Stimulated activated CD4-positive, alpha-beta T cell treated with anti-CD3 and anti-CD28 coated beads, Interleukin-4, amount 100 ng/mL, for 1 hour (primary cell): ENCODE measurements at places on chromosomes 16 and 17.

DNA sequence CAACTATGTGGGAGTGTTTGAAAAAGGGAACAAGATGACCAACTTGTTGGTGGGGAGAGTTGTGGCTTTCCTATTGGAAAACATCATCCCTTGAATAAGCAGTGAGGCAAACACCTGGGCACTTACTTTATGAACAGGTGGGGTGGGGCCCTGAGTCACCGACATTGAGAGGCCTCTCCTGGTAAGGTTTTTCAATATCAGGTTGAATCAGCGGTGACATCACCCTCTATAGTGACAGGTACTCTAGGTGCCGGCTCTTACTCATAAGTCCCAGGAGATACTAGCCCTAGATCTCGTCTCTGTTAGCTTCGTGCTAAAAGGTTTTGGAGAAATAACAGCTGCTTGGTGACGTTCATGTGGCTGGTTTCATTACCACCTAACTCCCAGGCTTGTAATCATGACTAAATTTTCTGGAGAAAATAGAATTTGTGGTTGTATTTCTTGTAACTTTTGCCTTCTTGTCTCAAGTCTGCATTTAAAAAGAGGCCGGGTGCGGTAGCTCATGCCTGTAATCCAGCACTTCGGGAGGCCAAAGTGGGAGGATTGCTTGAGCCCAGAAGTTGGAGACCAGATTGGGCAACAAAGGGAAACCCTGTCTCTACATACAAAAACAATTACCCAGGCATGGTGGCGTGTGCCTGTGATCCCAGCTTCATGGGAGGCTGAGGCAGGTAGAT lies 19.3 kb downstream of the CDH1 start:
- peak; percentile 65 for DNase-seq

- no peak for DNase-seq
Observed at GRCh38 chr17:73394512-73395450, 83.0 kb upstream of the CDC42EP4 start.

GRCh38 chr17:6507535-6507934 lies 48.8 kb downstream of the PITPNM3 start:
- DNase-seq: no peak

DNA sequence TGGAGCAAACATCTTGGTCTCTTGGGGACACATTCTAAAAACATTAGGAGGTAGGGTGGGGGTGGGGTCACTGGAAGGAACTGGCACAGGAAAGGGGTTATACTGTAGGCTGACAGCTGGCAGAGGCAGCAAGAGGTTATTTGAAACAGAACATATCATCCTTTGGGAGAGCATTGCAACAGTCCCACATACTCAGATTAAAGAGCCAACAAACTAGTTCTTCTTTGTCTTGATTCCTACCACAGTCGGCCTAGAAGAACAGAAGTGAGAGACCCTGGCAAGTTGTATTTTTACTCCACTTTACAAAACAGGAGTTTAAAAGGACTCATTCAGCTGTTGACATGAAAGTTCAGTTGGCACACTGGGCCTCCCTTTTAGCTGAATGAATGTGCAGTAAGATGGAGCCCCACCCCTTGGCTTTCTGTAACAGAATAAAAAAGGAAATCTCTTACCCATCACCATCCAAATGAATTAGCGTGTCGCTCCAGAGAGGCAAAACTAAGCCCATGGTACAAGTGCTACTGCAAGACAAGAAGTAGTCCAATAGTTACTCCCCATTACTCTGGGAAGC lies 54.6 kb upstream of the CORO6 start:
- no peak for DNase-seq

GRCh38 chr17:83077411-83077810 lies 2.0 kb upstream of the METRNL start:
- DNase-seq: no peak

GRCh38 chr17:72008236-72008876 lies 112.5 kb upstream of the SOX9 start:
- DNase-seq: no peak

DNA sequence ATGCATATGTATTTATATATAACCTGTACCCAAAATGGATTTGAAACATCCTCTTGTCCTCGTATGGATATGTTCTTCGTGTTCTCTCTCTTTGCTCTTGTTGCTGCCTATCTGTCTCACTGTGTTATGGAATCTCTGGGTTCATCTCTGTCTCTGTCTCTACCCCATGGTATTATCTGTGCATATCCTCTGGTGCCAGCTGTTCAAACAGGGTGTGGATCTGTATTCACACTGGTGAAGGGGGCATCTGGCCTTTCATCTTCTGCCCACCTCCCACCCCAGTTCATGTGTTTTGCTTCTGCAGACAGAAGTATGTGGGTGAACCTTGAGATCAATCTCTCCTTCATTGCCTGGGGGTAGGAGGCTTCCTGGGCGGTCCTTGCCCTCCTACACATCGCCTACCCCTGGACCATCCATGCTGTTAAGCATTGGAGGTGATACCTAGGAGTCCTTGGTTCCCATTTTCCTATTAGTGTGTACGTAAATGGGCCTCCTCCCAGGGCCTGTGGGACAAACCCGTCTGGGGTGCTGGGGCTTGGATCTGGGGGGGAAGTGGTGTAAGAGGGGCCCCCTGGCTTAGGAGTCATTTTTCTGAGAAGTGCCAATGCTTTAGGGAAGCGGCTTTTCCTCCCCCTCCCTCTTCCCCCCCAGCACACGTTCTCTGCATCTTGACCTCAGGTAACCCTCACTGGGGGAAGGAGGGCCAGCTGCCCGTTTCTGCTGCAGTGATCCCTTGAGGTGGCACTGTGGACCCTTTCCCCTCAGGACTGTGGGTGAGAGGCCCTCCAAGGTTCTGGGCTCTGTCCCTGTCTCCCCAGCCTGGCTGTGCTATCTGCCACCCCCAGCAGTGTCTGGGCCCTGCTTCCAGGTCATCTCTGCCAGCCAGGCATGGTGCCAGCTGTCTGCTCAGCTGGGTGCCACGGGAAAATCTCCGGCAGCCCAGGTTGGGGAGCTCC lies 21.1 kb downstream of the RARA start:
- no peak for DNase-seq

- DNase-seq: no peak
Observed at GRCh38 chr17:73481676-73482075, 162.6 kb downstream of the SDK2 start.

GRCh38 chr17:28718333-28719020 lies 809 bp upstream of the RAB34 start:
- DNase-seq: no peak

GRCh38 chr17:27422601-27423000 lies 33.6 kb upstream of the KSR1 start:
- DNase-seq: no peak

DNA sequence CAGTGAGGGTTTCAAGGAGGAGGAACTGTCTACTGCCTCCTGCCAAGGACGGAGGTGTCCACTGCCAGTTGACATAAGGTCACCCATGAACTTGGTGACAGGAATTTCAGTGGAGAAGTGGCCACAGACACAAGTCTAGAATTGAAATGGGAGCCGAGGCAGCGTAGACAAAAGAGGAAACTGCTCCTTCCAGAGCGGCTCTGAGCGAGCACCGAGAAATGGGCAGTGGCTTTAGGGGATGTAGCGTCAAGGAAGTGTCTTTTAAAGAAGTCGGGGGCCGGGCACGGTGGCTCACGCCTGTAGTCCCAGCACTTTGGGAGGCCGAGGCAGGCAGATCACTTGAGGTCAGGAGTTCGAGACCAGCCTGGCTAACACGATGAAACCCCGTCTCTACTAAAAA lies 3.1 kb upstream of the SERPINF1 start:
- no peak for DNase-seq

DNA sequence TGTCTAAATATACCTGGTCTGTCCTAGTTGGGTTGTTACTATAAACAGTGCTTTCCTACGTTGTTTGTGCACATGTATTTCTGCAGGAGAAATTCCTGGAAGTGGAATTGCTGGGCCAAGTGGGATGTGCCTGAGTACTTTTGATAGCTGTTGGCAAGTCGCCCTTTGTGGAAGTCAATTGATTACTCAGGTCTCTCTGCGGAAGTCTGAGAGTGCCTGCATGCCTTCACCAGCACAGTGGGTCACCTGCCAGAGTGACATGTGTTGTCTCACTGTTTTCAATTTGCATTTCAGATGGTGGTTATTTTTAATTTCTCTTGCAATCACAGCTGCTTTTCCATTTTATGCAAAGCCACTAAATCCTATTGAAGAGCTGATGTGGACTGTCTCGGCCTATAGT lies 2.3 kb upstream of the MVD start:
- no peak for DNase-seq

GRCh38 chr17:19002805-19003542 lies 1.6 kb downstream of the FAM83G start:
- no peak for DNase-seq

DNA sequence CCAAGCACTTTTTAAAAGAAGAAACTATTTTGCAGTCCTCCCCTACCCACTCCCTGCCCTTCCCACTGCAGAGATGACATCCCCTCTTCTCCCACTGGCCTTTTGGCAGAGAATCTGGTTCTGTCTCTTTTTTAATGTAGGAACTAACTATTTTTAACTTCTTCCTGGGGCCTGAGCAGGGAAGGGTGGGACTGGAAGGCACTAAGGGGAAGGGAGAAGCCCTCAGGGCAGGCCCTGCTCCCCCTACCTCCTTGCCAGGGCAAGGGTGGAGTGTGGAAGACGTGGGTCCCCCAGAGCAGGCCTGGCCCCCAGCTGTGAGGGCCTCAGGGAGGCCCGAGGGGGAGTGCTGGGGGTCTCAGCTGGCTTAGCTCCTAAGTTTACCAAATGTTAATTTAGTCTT lies 19.5 kb downstream of the UNC13D start:
- no peak for DNase-seq

GRCh38 chr17:5050278-5050677 lies 15.1 kb upstream of the SLC52A1 start:
- DNase-seq: no peak

DNA sequence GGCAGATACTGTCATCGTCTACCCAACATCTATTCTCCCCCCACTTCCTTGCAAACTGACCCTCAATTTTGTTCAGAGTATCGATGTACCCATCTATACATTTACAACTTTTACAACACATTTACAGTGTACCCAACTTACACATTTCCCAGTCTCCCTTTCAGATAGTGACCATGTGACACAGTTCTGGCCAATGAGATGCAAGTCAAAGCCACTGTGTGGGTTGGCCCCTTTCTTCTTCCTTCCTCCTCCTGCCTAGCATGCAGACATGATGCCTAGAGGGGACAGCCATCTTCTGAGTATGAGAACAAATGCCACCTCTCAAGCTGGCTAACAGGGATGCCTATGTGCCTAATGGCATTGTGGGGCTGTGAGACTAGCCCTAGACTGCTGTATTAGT lies 11.3 kb upstream of the NFAT5 start:
- DNase-seq: no peak

DNA sequence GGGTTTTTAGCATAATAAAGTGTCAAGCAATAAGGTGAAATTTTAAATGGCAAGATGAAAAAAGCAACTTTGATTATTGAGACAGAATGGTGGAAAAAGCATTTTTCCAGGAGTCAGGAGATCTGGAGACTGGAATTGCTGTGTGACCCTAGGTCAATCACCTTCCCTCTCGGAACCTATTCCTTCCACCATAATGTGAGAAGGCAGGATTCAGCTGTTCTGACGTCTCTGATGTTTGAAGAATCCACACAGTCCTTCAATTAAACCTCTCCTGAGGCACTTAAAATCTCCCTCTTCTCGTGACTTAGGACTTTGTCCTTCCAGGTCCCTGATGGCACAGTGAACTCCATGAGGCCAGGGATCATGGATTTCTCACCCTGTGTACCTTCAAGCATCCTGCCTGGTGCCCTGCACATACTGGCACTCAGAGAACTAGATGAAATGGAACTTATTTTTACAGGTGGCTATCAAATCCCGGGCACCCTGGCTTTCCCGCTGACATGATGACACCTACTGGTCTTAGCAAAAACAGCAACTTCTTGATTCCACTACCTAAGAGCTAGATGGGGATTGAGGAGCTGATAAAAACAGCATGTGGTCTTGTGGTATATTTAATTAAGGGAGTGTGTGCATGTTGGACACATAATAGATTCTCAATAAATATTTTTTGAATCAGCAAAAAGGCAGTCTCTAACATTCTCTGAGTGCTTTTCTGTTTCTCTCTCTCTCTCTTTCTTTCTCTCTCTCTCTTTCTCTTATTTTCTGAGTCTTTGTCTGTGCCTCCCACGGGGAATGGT lies 2.3 kb upstream of the CCDC182 start:
- DNase-seq: peak; percentile 9

DNA sequence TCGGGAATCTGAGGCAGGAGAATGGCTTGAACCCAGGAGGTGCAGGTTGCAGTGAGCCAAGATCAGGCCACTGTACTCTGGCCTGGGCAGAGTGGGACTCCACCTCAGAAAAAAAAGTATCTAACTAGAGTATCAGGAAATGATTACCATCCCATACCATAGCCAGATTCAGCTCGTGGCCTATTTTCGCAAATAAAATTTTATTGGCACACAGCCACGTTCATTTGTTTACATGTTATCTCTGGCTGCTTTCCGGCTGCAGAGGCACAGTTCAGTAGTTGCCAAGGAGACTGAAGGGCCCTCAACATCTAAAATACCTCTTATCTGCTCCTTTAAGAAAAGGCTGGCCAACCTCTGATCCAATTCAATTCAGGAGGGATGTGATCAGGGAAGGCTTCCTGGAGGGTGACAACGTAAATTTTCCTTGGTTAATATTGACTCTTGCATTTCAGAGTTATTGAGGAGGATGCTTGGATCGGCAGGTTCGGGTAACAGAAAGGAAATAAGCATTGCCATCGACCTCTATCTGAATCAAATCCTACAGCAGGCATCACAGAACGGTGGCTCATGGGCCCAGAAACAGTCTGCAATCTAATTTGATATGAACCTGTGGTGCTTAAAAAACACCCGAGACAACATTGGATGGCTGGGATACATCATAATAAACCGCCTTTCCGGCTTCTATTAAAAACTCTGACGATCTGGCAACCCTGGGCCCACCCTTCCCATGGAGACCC lies 73.8 kb downstream of the XYLT1 start:
- no peak for DNase-seq

DNA sequence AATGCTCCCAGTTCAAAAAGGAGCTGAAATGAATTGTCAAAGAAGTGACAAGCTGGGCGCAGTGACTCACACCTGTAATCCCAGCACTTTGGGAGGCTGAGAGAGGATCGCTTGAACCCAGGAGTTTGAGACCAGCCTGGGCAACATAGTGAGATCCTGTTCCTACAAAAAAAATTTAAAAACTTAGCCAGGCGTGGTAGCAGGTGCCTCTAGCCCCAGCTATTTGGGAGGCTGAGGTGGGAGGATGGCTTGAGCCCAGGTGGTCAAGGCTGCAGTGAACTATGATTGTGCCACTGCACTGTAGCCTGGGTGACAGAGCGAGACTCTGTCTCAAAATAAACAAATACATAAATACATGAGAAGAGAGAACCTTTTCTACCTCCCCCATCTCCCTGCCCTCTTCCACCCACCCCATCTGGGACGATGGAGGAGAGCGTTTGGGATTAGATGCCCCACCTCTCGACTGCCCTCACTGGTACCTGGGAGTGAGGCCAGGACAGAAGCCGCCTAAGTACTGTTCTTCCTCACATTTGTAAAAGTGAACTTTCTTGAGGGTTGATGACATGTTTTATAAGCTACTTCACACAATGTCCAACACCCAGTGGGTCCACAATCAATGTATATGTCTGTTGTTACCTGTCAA lies 2.4 kb downstream of the IL4R start:
- DNase-seq: no peak

- DNase-seq: no peak
Observed at GRCh38 chr16:89009343-89010209, 32.6 kb upstream of the CBFA2T3 start.
